H1 (cell line): ENCODE measurements at places on chromosomes 13 and 19.

DNA sequence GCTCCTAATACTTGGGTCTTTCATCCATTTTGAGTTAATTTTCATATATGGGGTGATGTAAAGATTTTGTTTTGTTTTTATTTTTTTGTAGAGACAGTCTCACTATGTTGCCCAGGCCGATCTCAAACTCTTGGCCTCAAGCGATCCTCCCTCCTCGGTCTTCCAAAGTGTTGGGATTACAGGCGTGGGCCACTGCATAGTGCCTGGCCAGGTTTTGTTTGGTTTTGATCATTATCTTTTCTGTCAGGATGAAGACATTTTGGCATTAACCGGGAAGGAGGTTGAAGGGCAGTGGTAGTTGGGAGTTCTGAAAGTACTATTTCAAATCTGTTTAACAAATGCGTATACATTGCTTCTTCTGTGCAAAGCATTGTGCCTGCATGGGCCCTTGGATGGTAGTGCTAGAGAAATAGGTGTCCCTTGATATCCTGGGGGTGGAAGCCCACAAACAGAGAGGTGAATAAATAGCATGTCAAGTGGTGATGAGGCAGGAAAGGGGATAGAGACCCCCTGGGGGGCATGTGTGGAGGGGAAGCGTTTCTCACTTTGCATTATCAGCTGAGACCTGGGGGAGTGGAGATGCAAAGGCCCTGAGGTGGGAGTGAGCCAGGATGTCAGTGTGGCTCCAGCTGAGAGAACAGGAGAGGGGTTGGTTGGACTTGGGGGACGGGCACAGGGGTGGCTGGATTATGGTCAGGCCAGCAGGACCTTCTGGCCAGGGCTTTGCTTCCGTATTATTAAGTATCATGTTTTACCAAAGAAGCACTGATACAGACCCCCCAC is 41.4 kb downstream of the GATAD2A start:
- no peak for DNase-seq
- no peak overlapping the region for H3K4me3 ChIP-seq
- H3K4me1 ChIP-seq, result peaks cover 18% of the 10 kb centered on the region
- H3K36me3 ChIP-seq, result no peaks in the 10 kb centered on the region
- no peaks in the 10 kb centered on the region for H3K27me3 ChIP-seq

- DNase-seq, result no peak
- H3K27me3 ChIP-seq, result no peaks in the 10 kb centered on the region
- no peak overlapping the region for H3K27ac ChIP-seq
- H3K36me3 ChIP-seq, result no peaks in the 10 kb centered on the region
- H3K4me1 ChIP-seq, result peaks cover 3% of the 10 kb centered on the region; the same call in 1 of the 2 replicates
- no peak overlapping the region for H3K4me3 ChIP-seq
These were observed 133.2 kb downstream of the MRPL57 start for GRCh38 chr13:21309542-21310172.

- no peak for DNase-seq
- no peaks in the 10 kb centered on the region; the same call in 1 of the 2 replicates for H3K4me1 ChIP-seq
- H3K36me3 ChIP-seq, result no peaks in the 10 kb centered on the region
- H3K27me3 ChIP-seq, result no peaks in the 10 kb centered on the region
These were observed 13.1 kb downstream of the CILP2 start for GRCh38 chr19:19550972-19551852.

GRCh38 chr13:102275969-102276368 is 125.9 kb downstream of the FGF14 start:
- no peak overlapping the region for H3K4me3 ChIP-seq
- H3K27ac ChIP-seq, result no peak overlapping the region
- DNase-seq, result no peak
- no peaks in the 10 kb centered on the region for H3K4me1 ChIP-seq
- H3K27me3 ChIP-seq, result no peaks in the 10 kb centered on the region

GRCh38 chr13:113973218-113974164 is at the start of gene C13orf46:
TSS of gene C13orf46 (minus strand) at chr13:113974076. CDS start at chr13:113973997, 79 bp downstream.
- no peaks in the 10 kb centered on the region for H3K27me3 ChIP-seq
- H3K36me3 ChIP-seq, result no peaks in the 10 kb centered on the region
- no peak within 1 kb of the TSS; the same call in 1 of the 2 replicates for H3K27ac ChIP-seq
- no peak within 1 kb of the TSS for H3K4me3 ChIP-seq
- no peak for DNase-seq
- H3K4me1 ChIP-seq, result peaks cover 4% of the 10 kb centered on the region; the same call in 1 of the 2 replicates

GRCh38 chr19:30374539-30374864 is 2.3 kb downstream of the ZNF536 start:
- H3K27me3 ChIP-seq, result peaks cover 5% of the 10 kb centered on the region
- no peaks in the 10 kb centered on the region for H3K36me3 ChIP-seq
- H3K4me1 ChIP-seq, result peaks cover 12% of the 10 kb centered on the region
- peak; percentile 46 for DNase-seq

GRCh38 chr13:73090116-73090822 is 31.5 kb downstream of the KLF5 start:
- no peak overlapping the region for H3K4me3 ChIP-seq
- no peak for DNase-seq
- H3K4me1 ChIP-seq, result no peaks in the 10 kb centered on the region
- H3K36me3 ChIP-seq, result no peaks in the 10 kb centered on the region

GRCh38 chr19:46784262-46785053 is 3.9 kb downstream of the SLC1A5 start:
- DNase-seq, result no peak
- peak overlapping the region; percentile 90 for H3K27ac ChIP-seq
- H3K4me3 ChIP-seq, result peak overlapping the region; percentile 78
- peaks cover 12% of the 10 kb centered on the region for H3K4me1 ChIP-seq

- H3K4me1 ChIP-seq, result peaks cover 28% of the 10 kb centered on the region
- H3K27me3 ChIP-seq, result no peaks in the 10 kb centered on the region
- H3K27ac ChIP-seq, result peak overlapping the region; percentile 95
- H3K36me3 ChIP-seq, result no peaks in the 10 kb centered on the region
- no peak for DNase-seq
- peak overlapping the region; percentile 24; the same call in 1 of the 2 replicates for H3K4me3 ChIP-seq
These were observed 39.1 kb downstream of the ACTN4 start for GRCh38 chr19:38686530-38686888.

GRCh38 chr13:24668955-24669582 is 11.1 kb upstream of the ATP12A start:
- H3K36me3 ChIP-seq, result no peaks in the 10 kb centered on the region
- no peak overlapping the region for H3K4me3 ChIP-seq
- no peak overlapping the region for H3K27ac ChIP-seq
- DNase-seq, result no peak
- no peaks in the 10 kb centered on the region for H3K27me3 ChIP-seq
- no peaks in the 10 kb centered on the region for H3K4me1 ChIP-seq

DNA sequence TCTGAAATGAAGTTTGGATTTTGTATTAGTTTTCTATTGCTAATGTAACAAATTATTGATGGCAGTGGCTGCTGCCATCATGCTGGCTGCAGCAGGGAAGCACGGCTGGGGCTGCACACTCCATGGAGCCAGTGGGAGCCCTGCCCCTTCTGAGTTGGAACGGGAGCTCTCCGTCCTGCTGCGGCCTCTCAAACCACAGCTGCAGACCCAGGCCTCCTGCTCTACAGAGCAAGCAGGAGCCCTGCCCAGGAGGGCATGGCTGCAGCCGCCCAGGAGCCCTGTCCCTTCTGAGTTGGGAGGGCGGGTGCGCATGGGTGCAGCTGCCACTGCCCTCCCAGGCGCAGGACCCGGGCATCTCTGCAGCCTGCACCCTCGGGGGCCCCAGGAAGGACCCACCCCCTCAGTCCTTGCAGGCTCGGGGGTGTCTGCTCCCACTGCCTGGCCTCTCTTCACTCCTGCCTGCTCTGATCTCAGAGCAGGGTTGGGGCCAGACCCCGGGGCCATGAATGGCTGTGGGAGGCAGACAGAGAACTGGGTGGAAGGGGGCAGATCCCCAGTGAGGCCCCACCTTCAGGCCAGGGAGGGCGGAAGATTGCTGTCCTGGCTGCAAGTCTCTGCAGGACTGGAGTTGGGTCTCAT is 21.0 kb upstream of the ESD start:
- H3K27ac ChIP-seq, result no peak overlapping the region
- H3K36me3 ChIP-seq, result no peaks in the 10 kb centered on the region
- H3K27me3 ChIP-seq, result no peaks in the 10 kb centered on the region

- no peaks in the 10 kb centered on the region; the same call in 1 of the 2 replicates for H3K27me3 ChIP-seq
- peaks cover 18% of the 10 kb centered on the region for H3K36me3 ChIP-seq
- DNase-seq, result no peak
- H3K4me3 ChIP-seq, result no peak overlapping the region
These were observed 4.1 kb downstream of the C19orf33 start for GRCh38 chr19:38308006-38308766.

- no peaks in the 10 kb centered on the region for H3K27me3 ChIP-seq
- H3K4me1 ChIP-seq, result no peaks in the 10 kb centered on the region
- H3K4me3 ChIP-seq, result peak within 1 kb of the TSS; percentile 82
- peak; percentile 96 for DNase-seq
- H3K27ac ChIP-seq, result peak within 1 kb of the TSS; percentile 96
These were observed at the start of gene MYADM for GRCh38 chr19:53867225-53868090. TSS of gene MYADM (plus strand) at chr19:53867883. CDS start at chr19:53873530, 5,647 bp downstream.

GRCh38 chr13:102261809-102262208 is 140.0 kb downstream of the FGF14 start:
- H3K27me3 ChIP-seq, result no peaks in the 10 kb centered on the region
- peaks cover 4% of the 10 kb centered on the region; the same call in 1 of the 2 replicates for H3K4me1 ChIP-seq
- DNase-seq, result no peak
- no peak overlapping the region for H3K4me3 ChIP-seq

- no peak overlapping the region for H3K27ac ChIP-seq
- H3K27me3 ChIP-seq, result no peaks in the 10 kb centered on the region
- no peak overlapping the region for H3K4me3 ChIP-seq
- no peaks in the 10 kb centered on the region for H3K36me3 ChIP-seq
- no peaks in the 10 kb centered on the region for H3K4me1 ChIP-seq
These were observed 189.3 kb upstream of the SPRY2 start for GRCh38 chr13:80530191-80530590.

DNA sequence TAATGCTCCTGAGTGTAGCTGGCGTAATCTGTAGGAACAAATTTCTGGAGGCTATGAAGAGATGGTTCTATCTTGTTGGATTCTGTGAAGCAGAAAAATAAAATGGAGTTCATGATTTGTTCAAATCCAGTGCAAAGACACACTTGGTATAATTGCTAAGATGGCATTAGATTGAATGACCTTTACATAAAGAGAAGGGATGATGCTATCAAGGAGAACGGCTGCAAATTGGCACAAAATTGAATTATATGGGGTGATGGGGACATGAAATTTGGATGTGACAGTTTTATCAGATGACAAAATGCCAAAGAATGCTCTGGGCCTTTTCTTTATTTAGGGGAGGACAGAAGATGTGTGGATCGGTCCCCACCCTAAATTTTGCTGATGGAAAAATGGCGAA is 4.0 kb downstream of the METTL21C start:
- H3K4me1 ChIP-seq, result peaks cover 10% of the 10 kb centered on the region
- H3K27ac ChIP-seq, result no peak overlapping the region
- no peaks in the 10 kb centered on the region for H3K36me3 ChIP-seq
- no peak overlapping the region for H3K4me3 ChIP-seq
- DNase-seq, result no peak

DNA sequence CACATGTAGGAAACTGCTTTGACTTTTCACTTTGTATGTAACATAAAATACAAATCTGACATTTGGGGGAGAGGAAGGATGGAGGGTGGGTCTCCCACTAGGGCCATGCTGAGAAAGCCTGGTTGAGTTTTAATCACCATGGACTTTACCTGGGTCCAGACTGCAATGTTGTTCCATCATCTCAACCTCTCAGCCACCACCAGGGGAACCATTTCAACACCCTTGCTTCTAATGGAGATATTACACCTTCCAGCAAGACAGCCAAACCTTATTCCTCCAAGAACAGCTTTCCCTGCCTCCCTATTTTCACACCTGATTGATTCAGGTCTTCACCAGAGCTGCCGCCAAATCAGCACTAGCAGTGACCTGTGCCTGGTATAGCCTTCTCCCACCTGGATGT is 56.0 kb downstream of the ZAR1L start:
- H3K27me3 ChIP-seq, result no peaks in the 10 kb centered on the region
- no peaks in the 10 kb centered on the region for H3K4me1 ChIP-seq
- no peak for DNase-seq

- no peak for DNase-seq
- H3K4me1 ChIP-seq, result no peaks in the 10 kb centered on the region
- no peak overlapping the region for H3K4me3 ChIP-seq
- no peaks in the 10 kb centered on the region for H3K36me3 ChIP-seq
These were observed 213.5 kb downstream of the SLC7A1 start for GRCh38 chr13:29382021-29382420.

DNA sequence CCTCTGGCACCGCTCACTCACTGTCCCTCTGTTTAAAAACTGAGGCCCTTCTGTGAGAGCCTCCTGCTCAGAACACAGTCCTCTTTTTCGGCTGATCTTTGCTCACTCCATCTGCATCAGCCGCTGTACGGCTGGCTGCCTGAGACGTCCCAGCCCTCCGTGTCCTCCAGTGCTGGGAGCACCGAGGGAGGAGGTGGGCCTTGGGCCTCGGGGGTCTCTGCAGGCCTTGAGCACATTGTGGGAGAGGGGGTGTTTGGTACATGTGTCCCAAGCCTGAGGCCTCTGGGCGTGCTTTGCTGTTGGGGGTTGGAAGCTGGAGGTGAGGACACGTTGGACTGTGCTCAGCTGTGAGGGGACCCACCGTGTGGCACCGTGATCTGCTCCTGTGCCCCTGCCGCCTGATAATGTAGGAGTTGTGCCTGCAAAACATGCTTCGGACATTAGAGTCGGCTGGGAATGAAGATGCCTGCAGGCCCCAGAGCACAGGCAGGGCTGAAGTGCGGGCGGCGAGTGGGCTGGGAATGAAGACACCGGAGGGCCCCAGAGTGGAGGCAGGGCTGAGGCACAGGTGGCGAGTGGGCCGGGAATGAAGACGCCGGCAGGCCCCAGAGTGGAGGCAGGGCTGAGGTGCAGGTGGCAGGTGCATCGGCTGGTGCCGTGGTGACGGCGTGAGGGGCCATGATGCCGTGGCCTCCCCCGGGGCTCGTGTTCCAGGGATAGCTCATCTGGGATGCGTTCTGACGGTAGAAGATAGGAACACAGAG is 30.6 kb downstream of the MCF2L start:
- H3K4me1 ChIP-seq, result peaks cover 3% of the 10 kb centered on the region; the same call in 1 of the 2 replicates
- no peak overlapping the region for H3K4me3 ChIP-seq
- no peaks in the 10 kb centered on the region for H3K27me3 ChIP-seq
- H3K27ac ChIP-seq, result no peak overlapping the region

DNA sequence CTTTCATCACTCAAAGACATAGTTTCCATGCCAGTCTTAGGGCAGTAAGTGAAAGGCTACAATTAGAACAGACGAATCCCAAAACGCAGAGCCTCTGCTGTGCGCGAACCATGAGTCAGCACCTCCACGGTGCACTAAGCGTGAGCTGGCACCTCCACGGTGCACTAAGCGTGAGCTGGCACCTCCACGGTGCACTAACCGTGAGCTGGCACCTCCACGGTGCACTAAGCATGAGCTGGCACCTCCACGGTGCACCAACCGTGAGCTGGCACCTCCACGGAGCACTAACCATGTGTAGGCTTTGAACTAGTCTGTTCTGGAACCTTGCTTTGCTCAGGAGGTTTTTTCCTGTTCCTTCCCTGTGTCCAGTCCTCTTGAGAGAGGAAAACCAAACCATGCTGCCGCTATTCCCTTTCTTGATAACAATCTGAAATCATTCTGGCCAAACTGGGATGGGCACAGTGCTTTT is 120.6 kb downstream of the IRS2 start:
- DNase-seq, result no peak
- no peaks in the 10 kb centered on the region for H3K27me3 ChIP-seq
- H3K4me1 ChIP-seq, result peaks cover 2% of the 10 kb centered on the region; the same call in 1 of the 2 replicates
- no peaks in the 10 kb centered on the region for H3K36me3 ChIP-seq
- H3K4me3 ChIP-seq, result no peak overlapping the region
